Activated T-cell treated with anti-CD3 and anti-CD28 coated beads, Interleukin-2, amount 50 U/mL, for 1 hour (primary cell): ENCODE measurements at places on chromosomes 3 and 15.

DNA sequence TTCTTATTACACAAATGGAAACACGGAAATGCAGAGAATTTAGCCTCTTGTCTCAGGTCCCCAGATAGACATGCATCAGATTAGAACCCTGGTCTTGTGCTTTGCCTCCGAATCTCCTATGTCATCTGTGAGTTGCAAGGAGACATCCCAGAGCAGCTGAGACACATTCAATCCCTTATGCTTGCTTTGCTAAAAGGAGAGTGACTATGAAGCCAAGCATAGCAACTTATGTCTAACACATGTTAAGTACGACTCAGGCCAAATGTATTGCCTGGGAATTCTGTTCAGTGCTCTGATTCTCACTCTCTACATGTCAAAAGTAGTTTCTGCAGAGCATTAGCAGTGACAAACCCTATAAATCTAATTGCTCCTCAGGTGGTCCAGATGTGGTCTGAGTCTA, 30.6 kb upstream of the LRRC3B start:
- no peak for DNase-seq

GRCh38 chr15:79948095-79948695, 22.8 kb downstream of the BCL2A1 start:
- DNase-seq: no peak

- DNase-seq: no peak
Observed at GRCh38 chr3:104669083-104669482, 697.6 kb upstream of the ALCAM start.

GRCh38 chr3:160169139-160169976, 55.9 kb upstream of the C3orf80 start:
- DNase-seq: no peak

DNA sequence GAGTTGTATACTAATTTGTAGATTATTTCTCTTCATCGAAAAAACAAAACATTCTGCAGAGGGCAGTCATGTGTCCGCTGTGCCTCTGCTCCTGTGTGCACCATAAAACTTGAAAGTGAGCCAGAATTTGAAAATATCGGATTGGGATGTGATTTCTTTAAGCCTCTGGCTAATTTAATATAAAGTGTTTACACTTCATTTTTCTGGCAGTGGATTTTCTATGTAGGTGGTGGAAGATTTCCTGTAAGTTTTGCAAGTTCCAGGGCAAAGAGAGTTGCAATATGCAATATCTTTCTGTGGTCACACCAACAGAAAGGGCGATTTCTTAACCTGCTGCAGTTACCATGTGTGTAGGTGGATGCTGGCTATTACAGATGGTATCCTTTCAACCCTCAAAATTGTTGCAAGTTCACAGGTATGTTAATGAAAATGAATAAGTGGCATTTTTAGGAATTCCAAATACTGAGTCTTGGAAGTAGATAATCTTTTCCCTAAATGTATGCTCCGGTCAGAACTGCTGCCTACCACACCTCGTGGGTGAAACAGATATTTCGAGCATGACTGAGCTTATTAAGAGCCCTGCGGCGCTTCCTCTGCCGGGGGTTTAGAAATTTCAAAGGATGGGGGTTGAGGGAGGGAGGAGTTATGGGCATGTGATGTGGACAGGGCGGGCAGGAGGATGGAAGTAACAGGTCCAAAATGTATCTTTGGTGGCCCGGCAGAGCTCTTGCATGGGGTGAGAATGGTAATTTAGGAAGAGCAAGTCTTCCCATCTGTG, 134.0 kb downstream of the PGPEP1L start:
- no peak for DNase-seq

GRCh38 chr3:56251343-56251945, 216.8 kb downstream of the ERC2 start:
- no peak for DNase-seq

- DNase-seq: no peak
Observed at GRCh38 chr15:92407321-92407720, 13.6 kb downstream of the ST8SIA2 start.

DNA sequence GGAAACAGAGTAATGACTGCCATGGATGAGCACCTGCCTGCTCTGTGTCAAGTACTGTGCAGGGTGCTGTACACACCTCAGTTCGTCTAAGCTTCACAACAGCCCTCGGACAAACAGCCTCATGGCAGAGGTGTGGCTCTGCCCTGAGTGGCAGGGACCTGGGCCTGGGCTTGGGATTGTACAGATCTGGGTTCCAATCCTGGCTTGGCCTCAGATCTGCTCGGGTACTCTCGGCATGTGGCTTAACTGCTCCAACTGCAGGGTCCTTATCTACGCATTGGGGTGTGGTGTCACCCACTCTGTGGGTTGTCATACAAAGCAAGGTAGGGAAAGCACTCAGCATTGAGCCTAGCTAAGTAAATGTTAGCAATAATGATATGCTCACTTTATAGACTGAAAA, 46.6 kb upstream of the SEC13 start:
- no peak for DNase-seq

GRCh38 chr15:89494941-89495637, 1.3 kb downstream of the RHCG start:
- no peak for DNase-seq

GRCh38 chr3:105444725-105445124, 78.0 kb downstream of the ALCAM start:
- no peak for DNase-seq
